Stimulated activated CD8-positive, alpha-beta memory T cell treated with anti-CD3 and anti-CD28 coated beads, Interleukin-2, amount 100 ng/mL, for 1 hour (primary cell): ENCODE measurements at places on chromosomes 2 and 18.
A peak's percentile ranks its signal among the peaks of the same experiment; 100 is the strongest.

DNA sequence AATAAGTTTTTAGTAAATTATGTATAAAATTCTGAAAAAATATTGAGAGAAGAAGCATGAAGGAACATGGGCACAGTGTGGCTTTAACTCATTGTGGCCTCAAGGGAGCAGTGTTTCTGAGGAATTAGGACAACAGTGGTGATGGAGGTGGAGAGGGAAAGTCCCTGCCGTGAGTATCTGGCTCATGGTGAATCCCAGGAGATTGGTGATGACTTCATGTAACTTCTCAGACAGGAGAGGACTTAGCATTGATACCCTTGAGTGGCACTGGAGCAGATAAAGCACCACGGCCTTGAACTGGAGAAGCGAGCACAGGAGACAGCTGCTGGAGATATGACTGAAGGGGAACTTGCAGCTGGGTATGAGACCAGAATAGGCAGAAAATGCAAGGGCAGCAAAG, 35.0 kb upstream of the LRP1B start:
- no peak for DNase-seq

DNA sequence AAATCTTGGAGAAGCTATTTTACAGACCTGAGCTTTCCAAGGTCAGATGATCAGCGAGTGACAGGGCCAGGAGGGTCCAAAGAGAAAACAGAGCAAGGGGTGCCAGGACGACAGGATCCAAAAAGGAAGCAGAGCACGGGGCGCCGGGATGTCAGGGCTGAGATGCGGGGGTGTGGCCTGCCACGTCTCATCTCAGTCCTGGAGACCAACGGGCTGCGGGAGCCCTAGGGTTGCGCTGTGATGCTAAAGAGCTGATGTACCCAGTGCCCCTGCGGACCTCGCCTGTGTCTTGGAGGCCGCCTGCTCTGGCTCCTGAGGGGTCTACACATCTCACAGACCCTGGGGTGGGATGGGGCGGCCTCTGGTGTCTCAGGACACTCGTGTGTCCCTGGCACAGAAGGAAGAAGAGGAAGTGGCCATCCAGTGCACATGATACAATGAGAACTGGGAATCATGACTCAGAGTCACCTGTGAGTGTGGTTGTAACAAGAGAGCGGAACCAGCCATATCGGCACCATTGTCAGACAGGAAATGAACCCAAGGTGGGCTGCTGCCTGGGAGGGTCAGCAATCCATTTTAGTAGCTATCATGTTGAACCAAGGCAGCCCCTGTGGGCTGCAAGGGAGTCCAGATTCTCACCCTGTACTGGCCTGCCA, 97.8 kb downstream of the MYT1L start:
- DNase-seq = no peak

DNA sequence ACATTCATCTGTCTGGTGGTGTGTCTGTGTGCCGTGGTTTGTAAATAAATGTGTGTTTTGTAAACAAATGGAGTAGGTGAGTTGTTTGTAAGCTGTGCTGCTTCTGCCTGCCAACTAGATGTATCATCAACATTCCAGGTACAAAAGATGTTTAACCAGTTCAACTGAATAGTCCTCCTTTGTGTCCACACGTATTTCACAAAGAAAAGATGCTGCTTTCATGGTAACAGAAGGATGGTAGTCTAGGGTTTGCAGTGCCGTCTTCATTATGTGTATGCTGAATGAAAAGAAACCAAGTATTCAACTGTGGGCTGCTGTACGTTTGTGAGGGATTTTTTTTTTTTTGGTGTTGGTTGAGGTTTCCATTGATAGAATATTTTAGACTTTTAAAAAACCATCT, 72.1 kb downstream of the CAMKMT start:
- DNase-seq = no peak

- DNase-seq = no peak
These were observed 68.1 kb downstream of the OLA1 start for GRCh38 chr2:174180165-174180724.

DNA sequence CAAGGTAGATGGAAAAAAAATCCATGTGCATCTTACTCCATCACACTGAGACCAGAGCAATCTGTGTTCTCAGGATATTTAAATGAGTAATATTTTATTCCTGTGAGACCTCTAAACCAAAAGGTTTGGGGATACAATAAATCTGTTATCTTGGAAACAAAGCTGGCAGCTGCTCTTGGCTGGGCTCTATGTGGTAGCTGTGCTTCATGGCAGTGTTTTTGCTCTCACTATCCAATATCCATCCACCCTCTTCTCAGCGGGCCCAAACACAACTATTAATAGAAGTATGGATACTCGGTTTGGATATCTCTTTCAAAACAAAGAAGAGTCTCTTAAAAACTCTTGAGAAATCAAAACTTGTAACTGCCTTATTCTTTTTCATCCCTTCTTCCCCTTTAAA, 244.9 kb upstream of the RAB12 start:
- DNase-seq = no peak

DNA sequence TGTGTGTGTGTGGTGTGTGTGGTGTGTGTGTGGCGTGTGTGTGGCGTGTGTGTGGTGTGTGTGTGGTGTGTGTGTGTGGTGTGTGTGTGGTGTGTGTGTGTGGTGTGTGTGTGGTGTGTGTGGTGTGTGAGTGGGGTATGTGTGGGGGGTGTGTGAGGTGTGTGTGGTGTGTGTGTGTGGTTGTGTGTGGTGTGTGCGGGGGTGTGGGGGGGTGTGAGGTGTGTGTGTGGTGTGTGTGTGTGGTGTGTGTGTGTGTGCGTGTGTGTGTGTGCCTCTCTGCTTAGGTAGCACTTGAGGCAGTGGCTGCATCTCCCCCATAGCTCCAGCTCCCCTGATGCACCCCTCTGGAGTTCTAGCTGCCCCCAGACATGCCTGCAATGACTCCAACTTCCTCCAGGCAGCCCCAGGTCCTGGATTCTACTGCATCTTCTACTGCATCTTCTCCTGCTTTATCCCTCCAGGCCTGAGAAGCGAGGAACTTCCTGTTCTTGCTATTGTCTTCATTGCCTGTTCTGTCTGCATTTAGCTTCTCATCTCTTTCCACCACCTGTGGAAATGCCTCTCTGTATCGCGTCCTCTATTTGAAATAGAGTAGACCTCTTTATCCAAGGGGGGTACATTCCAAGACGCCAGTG, 22.2 kb upstream of the MLPH start:
- no peak for DNase-seq

DNA sequence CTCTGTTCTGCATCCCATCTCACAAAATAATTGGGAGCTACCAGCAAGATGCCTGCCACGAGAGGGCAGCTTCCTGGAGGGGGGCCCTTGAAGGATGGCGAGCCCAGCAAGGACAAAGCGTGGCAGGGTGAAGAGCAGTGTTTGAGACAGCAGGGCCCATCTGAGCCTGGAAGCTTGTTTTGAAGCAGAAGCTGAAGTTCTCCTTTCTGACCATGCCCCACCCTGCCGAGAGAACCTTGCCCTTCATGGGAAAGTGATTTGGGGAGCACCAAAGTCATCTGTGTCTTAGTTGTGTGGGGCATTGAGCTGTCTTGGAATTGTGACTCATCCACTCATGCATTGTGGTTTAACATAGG, 216.3 kb downstream of the BCL11A start:
- DNase-seq = no peak

DNA sequence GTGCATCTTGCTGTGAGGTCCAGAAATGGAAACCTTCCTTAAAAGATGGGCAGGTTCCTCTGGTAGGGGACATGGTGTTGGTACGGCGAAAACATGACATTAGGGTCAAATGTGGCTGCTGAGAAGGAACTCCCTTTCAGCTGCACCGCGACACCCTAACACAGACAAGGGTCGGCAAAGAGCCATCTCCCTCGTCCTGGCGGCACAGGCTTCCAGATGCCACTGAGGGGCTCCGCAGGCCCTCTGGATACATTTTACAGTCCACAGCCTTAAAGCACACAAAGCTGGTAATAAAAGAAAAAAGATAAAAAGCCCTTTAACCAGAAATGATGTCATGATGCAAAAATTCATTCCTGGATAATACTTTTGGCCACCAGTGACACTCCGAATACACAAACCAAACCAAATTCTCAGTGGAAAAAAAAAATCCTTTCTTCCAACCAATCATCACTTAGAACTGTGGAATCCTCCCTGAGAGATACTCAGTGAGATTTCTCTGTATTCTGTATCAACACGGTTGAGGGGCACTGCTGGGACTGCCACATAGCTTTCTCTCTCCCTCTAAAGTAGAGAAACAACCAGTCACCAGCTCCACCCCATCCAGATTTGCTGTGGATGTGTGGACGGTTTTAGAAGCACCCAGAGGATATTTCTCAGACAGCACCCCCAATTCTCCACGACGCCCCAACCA, 174.8 kb downstream of the HDAC4 start:
- DNase-seq = no peak

DNA sequence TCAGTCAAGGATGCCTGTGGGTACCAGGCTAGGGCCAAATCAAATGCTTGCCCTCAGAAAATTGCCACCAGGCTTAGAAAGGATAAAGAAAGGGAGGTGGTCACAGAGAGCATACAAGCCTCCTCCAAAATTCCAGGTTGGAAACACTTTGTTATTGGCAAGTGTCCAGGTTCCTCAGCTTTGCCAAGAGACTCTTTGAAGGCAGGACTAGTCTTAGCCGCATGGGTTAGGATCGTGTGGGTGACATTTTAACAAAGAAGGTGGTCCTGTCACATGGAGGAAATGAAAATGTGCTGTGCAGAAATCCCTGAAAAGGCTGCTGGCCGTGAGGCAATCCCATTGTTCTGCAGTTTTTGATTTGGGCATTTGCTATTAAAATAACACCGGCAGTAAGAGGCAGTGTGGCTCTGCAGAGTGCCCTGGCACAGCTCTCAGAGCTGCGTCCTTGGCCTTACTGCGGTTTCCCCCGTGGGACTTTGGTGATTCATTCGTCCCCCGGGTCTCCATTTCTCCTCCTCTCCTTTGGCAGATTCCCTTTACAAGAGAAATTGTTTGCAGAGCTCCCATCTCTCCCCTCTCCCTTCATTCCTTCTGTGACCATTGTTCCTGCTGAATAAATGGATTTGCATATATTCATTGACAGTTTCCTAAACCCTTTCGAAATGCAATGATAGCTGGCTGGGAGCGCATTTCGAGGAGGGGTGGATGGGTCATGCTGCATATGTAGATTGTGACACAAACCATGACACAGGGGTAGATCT, 187.3 kb downstream of the VAPA start:
- no peak for DNase-seq

DNA sequence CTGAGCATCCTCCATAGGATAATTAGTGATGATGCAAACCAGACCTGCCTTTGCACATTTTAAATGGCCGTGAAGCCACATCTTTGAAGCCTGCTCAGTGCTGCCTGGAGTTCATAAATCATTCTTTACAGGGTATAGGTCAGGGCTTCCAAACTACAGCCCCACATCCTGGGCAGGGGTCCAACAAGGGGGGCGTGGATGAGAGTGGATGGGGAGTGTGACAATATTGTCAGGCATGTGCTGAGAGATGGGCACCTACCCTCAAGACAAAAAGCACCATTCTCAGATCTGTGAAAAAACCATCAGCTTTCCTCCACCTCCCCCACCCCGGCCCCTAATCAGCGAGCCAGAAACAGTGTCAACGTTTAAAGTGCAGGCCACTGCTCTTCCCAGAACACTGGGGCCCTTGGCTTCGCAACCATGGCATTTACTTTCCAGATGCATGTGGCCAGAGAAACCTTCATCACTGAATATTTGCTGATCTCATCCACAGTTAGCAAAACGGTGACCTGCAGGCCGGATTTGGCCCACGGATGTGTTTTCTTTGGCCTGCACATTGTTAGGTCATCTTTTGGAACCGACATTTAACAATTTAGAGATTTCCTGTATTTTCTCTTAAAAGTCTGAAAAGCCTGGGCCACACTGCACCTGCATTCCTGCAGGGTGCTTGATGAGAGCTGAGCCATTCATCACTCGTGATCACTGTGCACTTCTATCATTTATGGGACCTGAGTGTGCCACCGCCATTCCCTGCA, 130.7 kb downstream of the ANKRD44 start:
- no peak for DNase-seq

- DNase-seq = peak; percentile 5
These were observed 601.6 kb downstream of the CPS1 start for GRCh38 chr2:211157856-211158463.

GRCh38 chr2:212242724-212243123, 295.9 kb downstream of the ERBB4 start:
- no peak for DNase-seq

GRCh38 chr18:46220116-46220515, 115.9 kb downstream of the HAUS1 start:
- no peak for DNase-seq

- DNase-seq = no peak
These were observed 34.5 kb downstream of the BCL2 start for GRCh38 chr18:63284827-63285733.

GRCh38 chr2:221245045-221245444, 327.1 kb downstream of the EPHA4 start:
- no peak for DNase-seq

DNA sequence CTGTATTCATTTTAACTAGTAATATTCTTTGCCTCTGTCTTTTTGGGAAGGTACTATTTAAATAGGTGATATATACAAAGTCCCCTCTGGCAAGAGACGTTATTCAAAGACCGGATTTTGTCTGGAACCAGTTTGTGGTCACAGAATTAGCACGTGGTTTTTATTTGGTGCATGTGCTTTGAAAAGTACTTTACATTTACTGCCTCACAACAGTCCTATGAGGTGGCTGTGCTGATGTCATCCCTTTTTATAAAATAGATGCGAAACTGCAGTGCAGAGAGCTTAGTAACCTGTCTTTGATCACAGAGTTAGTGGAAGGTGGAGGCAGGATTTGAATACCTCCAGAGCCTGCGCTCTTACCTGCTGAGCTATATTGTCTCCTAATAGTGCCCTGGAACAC, 4.0 kb downstream of the LPIN1 start:
- no peak for DNase-seq

GRCh38 chr2:188659656-188660406, 314.3 kb upstream of the COL3A1 start:
- DNase-seq = no peak

- DNase-seq = no peak
These were observed 616.6 kb downstream of the ZEB2 start for GRCh38 chr2:143903172-143903856.

DNA sequence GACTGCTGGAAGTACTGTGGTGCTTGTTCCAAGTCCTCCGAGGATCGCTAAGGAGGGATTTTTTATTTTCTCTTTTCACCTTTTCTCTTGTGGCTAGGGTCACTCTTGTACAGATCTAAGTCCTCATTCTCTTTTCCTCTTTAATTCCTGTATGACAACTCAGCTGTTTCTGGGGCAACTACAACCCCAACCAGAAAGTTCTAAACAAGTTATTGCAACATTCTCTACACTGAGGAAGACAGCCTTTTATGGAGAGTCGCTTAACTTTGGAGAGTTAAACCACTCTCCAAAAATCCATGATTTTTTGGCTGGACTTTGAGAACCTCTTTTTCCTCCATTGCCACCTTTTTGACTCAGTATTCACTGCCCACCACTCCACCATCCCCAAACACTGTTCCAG, 74.0 kb upstream of the SESTD1 start:
- DNase-seq = no peak

DNA sequence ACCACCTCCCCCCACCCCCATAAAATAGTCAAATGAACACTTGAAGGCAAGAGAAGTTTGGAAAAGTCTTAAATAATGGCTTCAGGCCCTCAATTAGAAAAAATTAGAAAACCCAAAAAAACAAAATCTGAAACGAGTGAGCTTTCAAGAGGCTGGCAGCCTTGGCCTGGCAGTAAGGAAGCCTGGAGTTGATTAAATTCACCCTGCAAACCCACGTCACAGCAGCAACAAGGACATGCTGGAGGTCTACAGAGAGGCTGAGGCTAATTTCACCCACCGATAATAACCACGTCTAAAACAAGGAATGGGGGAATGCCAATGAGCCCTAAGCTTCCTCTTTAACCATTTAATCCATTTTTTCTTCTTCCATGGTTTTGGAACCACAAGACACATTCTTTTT, 122.7 kb upstream of the SMAD7 start:
- DNase-seq = no peak
